ENCODE measurements at places on chromosomes 6 and 20.

DNA sequence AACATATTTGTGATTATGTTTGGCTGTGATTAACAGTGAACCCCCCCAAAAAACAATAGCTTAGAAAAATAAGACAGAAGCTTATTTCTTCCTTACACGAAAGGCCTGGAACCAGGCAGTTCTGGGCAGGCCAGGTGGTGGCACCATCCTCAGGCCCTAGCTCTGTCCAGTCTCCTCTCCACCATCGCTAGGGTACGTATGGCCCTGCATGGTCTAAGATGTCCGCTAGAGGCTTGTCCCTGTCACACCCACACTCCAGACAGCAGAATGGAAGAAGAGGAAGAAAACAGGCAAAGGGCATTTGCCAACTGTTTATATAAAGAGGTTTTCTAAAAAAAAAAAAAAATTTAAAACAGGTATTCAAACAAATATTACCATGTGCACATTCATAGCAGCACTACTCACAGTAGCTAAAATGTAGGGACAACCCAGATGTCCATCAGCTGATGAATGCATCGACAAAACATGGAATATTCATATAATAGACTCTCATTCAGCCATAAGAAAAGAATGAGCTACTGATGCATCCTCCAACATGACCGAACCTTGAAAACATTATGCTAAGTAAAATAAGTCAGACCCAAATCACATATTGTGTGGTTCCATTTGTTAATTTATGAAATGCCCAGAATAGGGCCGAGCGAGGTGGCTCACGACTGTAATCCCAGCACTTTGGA, 6.7 kb downstream of the TGM3 start:
- no peak for DNase-seq

- no peak for DNase-seq
Measured at GRCh38 chr6:141326426-141326825, 806.3 kb upstream of the GJE1 start.

DNA sequence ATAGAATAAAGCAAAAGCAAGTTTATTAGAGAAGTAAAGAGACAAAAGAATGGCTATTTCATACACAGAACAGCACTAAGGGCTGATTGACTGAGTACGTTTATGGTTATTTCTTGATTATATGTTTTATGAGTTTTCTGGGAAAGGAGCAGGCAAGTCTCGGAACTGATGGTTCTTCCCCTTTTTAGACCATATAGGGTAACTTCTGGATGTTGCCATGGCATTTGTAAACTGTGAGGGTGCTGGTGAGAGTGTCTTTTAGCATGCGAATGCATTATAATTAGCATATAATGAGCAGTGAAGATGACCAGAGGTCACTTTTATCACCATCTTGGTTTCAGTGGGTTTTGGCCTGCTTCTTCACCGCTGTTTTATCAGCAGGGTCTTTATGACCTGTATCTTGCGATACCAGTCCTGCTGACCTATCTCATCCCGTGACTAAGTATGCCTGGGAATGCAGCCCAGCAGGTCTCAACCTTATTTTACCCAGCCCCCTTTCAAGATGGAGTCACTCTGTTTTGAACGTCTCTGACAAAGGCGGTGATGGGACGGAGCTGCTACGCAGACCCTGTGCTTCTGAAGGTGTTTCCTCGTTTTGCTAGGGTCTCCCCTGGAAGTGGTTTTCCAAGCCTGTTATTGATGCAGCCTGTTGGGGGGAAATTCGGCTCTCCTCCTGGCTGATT, 45.4 kb upstream of the BMP6 start:
- DNase-seq, result no peak

GRCh38 chr20:23136893-23137745, 51.0 kb upstream of the CD93 start:
- DNase-seq, result no peak

- DNase-seq, result no peak
Measured at GRCh38 chr6:130050230-130050629, 31.8 kb downstream of the L3MBTL3 start.

GRCh38 chr6:16420715-16421461, 182.5 kb downstream of the GMPR start:
- no peak for DNase-seq

DNA sequence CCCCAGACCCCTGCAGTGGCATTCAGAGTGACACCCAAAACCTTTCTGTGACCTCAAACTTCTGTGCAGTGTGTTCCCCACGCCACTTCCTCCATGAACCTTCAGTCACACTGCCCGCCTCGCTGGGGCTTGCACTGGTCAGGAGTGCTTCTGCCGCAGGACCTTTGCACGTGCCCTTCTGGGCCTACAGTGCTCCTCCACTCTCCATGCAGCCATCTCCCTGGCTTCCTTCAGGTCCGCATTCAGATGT, 27.1 kb downstream of the SYNJ2 start:
- DNase-seq, result no peak

GRCh38 chr20:36663031-36663430, 17.0 kb upstream of the SLA2 start:
- no peak for DNase-seq

GRCh38 chr20:14493408-14493807, 156.0 kb upstream of the FLRT3 start:
- no peak for DNase-seq

- DNase-seq, result no peak
Measured at GRCh38 chr6:44966449-44967092, 361.6 kb upstream of the RUNX2 start.

- no peak for DNase-seq
Measured at GRCh38 chr6:57134954-57135353, 37.2 kb upstream of the BAG2 start.

GRCh38 chr20:37574199-37574890, 46.7 kb upstream of the BLCAP start:
- DNase-seq, result no peak

- no peak for DNase-seq
Measured at GRCh38 chr20:63008541-63009044, 1.8 kb upstream of the BHLHE23 start.

GRCh38 chr6:131875647-131876046, 67.8 kb downstream of the ENPP1 start:
- DNase-seq, result no peak

DNA sequence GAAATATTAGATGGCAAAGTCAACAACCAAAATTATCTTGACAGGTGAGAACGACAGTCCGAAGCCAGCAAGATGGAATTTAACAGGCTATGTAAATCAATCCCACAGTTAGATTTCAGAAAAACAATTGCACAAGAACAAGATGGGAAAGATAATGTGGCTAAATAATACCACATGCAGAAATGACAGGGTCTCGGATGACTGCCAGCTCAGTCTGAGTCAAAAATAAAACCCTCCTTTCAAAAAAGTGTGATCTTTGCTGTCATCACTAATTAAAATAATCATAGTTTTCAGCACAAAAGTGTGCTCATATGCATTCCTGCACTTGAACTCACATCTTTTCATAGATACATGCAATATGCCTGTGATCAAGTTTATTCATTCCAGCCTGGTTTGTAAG, 25.9 kb downstream of the FOXQ1 start:
- no peak for DNase-seq

DNA sequence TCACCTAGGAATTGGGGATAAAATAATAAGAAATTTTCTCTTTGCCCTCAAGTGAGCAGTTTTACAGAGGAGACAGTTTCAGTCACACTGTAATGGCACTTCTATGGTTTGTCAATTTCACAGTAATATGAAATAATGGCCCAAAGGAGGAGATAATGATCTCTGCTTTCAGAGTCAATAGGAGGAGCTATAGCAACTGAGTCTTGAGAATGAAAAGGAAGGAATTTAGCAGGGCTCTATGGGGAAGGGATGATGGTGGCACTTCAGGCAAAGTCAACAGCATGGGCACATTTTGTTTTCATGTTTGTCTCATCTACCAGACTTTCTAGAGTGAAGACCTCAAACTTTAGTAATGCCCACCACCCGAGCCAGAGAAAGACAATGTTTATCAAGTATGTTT, 138.3 kb upstream of the HMGN3 start:
- DNase-seq, result no peak

GRCh38 chr20:17172836-17173516, 53.9 kb upstream of the PCSK2 start:
- DNase-seq, result no peak

DNA sequence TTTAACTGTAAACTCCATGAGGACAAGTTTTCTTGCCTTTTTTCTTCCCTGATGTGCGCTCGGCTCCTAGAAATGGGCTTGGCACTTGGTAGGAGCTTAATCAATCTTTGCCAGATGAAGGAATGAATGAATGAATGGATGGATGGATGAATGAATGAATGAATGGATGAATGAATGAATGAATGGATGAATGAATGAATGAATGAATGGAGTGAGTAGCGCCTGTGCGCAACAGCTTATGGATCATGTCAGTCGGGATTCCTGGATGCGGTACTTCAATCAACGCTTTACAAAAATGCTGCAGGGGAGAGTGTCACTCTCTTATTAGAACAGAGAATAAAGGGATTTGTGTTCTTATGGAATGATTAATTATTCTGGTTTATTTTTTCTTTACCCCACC, 267.3 kb downstream of the TFAP2C start:
- no peak for DNase-seq

DNA sequence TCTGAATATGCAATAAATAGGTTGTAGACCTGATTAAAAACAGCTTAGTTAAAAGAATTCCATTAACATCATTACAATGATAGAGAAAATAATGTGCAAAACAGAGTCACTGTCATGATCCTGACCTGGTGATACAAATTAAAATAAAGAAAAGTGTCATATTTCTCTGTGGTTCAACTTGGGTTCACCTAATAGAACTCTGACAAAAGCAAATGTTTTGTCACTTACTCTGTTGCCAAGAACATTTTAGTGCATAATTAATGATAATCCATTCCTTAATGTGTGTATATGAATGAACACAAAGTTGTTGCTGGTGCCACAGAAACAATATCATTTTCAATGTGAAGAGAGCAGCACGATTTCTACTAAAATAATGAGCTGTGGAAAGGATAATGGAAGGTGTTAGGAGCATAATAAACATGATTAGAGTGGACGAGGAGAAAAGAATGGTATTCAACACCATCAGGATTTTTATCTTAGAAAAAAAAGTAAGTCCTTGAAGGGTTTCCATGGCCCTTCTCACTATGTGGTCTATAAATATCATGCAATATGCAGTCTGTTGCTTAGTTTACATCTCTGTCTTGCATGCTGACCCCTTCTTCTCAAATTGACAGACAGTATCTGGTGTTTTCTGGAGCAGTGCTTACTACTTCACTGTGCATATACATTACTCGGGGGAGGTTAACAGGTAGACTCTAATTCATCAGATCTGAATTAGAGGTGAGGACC, 656.6 kb upstream of the MMS22L start:
- DNase-seq, result no peak

GRCh38 chr6:38270367-38270766, 369.4 kb downstream of the BTBD9 start:
- no peak for DNase-seq

DNA sequence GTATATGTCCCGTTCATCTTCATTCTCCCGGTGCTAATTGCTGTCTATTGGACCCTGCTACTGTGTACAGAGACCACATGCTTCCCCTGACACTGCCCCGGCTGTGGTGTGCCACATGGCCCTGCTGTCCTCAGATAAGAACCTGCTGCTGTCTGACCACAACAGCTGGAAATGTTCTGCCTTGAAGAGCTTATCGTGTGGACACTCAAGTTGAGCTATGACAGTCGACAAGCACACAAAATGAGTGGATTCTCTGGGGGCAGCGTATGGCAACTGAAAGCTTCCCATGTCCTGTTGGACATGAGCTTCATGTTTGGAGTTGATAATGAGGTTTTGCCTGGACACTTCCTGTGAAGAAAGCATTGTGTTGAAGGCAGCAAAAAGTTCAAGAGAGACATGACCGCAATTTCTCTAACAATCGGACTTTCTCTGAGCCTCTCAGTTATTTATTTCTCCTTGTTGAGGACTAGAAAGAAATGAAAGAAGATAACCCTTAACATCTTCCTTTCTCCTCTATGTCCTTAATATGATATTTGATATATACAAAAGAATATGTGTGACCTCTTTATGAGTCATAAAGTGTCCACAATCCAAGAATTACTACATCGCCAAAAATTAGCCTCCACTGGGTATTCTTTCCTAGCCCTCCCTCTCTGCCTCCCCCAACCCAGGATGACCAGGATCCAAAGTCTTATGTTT, 187.1 kb upstream of the TCF21 start:
- no peak for DNase-seq

DNA sequence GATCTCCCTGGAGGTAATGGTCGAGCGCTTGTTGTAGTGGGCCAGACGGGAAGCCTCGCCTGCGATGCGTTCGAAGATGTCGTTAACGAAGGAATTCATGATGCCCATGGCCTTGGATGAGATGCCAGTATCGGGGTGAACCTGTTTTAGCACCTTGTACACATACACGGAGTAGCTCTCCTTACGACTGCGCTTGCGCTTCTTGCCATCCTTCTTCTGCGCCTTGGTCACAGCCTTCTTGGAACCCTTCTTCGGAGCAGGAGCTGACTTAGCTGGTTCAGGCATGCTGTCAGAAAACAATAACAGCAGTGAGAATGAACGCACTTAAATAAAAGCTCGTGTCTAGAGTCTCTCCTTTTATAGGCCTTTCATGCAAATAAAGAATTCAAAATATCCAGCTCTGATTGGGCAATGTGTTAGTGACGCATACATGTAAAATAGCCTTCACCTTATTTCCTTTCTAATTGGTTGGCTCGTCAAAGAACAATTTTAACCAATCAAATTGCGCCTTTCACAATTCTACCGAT, 129.2 kb downstream of the HFE start:
- DNase-seq, result peak; percentile 97
